ENCODE measurements at places on chromosomes 3 and 15. TPM values are rescaled to one million over a fixed set of nuclear protein-coding genes. Genes with fewer than 3 reads are reported as not detected.

The MAGI1 gene
- polyA plus RNA-seq: 10.8 TPM

The PAK6 gene
- 0.43 TPM for polyA plus RNA-seq

DNA sequence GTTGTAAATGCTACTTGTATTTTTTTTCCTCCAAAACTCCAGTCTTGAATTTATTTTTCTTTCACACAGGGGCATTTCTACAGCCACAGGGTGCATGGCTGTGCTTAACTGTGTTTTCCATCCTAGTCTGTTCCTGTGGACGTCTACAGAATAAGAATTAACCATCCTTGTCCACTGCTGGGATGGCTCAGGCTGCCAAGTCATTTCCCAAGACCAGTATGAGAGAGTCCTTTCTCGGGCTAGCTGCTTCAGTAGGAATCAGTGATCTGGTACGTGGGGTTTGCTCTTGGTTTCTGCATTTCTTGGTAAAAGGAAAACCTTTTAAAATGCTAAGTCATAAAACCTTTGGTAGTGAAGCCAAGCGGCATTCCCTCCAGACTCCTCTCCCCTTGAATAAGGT lies 29.8 kb downstream of the CHDH start:
- DNase-seq: no peak

- DNase-seq: no peak
Measured at GRCh38 chr3:193827040-193827669, 234.1 kb downstream of the OPA1 start.

DNA sequence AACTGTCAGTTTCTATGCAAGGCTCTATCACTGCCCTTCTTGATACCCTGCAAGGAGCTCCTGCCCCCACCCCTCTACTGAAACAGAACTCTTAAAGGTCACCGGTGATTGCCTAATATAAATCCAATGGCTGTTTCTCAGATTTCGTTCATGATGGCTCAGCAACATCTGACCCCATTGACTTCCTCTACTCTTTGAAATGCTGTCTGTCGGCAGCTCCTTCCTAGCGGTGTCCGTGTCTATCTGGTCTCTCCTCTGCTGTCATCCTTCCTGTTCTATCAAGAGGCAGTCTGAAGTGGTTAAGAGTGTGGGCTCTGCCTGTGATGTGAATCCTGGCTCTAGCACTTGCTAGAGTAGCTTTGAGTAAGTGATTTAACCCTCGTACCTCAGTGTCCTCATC lies 5.5 kb downstream of the TMEM266 start:
- DNase-seq: no peak

- DNase-seq: no peak
Measured at GRCh38 chr3:102068327-102068726, 219.0 kb downstream of the NFKBIZ start.

The ACKR2 gene
- 0.56 TPM for polyA plus RNA-seq

DNA sequence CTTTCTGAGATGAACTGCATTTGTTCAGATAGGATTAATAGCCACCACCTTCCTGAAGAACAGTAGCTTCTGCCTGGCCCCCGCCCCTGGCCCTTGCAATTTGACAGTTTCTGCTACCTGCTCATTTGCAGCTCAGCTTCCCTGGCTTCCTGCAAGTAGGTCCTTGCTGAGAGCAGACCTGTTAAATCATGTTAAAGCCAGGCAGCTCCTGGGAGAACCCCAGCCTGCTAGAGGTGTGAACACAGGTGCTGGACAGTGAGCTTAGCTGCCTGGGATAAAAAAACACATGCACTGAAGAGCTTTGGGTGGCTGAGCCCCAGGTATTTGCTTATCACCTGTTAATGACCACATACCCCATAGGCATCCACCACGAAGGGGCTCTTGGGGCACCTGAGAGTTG lies 143.4 kb downstream of the PTPRG start:
- DNase-seq: no peak

The TMEM212 gene
- 0.09 TPM for polyA plus RNA-seq

Measured in muscle of back (tissue), 13 donors.